ENCODE measurements at places on chromosomes 3 and 15. TPM values are rescaled to one million over a fixed set of nuclear protein-coding genes. Genes with fewer than 3 reads are reported as not detected.

DNA sequence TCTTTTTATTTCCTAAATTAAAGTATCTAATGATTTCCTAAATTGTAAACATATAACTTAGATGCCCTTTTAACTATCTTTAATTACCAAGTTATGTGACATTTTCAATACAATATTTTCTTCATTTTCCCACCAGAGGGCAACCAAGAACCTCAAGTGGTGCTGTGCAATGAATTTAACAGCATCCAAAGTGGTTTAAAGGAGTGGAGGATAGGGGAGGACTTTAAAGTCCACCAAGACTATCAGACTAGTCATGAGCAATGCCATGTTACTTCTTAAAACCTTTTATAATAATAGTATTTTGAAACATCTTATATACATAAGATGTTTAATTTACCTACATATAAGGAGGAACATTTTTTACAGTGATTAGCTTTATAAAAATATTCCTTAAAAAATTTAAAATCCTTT is 74.4 kb downstream of the DLG1 start:
- DNase-seq = no peak

GRCh38 chr15:76260246-76260938 is 50.9 kb downstream of the ETFA start:
- DNase-seq = no peak

MCTP2 gene
- 2.1 TPM for total RNA-seq

- no peak for DNase-seq
These were observed 47.5 kb upstream of the PPP2R3A start for GRCh38 chr3:135917927-135918597.

DNA sequence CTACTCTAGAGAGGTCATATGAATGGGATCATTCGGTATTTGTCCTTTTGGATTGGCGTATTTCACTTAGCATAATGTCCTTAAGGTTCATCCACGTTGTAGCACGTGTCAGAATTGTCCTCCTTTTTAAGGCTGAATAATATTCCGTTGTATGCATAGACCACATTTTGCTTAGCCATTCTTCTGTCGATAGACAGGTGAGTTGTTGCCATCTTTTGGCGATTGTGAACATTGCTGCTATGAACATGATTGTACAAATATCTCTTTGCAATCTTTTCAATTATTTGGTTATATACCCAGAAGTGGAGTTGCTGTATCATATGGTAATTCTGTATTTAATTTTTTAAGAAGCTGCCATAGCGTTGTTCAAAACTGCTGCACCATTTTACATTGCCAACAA is 52.4 kb upstream of the GOLGA8J start:
- no peak for DNase-seq

- DNase-seq = no peak
These were observed 178.2 kb upstream of the GOLIM4 start for GRCh38 chr3:168273917-168274316.

CCDC191 gene
- 0.99 TPM for total RNA-seq

SMCO1 gene
- total RNA-seq = 110 TPM

KIF15 gene
- 1.1 TPM for total RNA-seq

DNA sequence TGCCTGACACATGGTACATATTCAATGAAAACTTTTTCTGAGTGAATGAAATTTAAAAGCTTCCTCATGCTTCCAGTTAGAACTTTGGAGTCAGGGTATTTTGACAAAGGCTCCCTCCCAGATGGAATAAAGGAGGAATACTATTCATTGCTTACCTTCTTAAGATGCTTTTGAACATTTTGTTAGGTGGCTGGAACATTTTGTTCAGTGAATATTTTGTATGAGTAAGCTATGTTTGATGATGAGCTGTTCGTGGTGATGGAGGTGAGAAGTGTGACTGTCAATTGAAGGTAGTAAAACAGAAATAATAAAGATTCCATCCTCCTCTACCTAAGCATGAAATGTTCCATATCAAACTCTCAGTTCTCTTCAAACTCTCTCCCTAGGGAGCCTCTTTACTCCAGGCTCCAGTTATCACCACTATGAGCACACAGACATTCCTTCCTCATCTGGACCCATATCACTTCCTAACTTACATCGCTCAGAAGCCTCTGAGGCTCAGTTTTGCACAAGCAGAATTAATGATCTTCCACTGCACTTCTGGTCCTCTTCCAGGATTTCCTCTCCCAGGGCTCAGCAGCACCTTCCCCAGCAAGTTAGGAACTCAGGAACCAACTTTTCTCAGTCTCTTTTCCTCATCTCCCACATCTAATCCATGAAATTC is 2.5 kb upstream of the AQP9 start:
- DNase-seq = no peak

OXTR gene
- 0.20 TPM for total RNA-seq

- no peak for DNase-seq
These were observed 45.1 kb upstream of the PLXND1 start for GRCh38 chr3:129651435-129652202.

DNA sequence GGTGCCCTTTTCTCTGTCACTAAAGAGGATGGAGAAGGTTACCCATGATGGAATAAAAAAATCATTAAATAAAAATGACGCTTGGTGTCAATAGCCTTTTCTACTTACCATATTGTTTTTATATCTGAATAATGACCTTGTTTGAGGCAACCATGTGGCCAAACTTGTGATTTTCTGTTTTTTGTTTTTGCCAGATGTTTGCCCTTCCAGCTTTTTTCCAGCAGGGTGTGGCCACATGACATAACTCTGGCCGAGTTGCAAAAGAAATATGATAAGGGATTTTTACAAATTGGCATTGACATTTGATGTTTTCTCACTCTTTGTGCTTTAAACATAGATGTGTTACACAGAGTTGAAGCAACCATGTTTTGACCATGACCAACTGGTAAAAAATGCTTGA is 39.7 kb upstream of the EPHA3 start:
- no peak for DNase-seq

DNA sequence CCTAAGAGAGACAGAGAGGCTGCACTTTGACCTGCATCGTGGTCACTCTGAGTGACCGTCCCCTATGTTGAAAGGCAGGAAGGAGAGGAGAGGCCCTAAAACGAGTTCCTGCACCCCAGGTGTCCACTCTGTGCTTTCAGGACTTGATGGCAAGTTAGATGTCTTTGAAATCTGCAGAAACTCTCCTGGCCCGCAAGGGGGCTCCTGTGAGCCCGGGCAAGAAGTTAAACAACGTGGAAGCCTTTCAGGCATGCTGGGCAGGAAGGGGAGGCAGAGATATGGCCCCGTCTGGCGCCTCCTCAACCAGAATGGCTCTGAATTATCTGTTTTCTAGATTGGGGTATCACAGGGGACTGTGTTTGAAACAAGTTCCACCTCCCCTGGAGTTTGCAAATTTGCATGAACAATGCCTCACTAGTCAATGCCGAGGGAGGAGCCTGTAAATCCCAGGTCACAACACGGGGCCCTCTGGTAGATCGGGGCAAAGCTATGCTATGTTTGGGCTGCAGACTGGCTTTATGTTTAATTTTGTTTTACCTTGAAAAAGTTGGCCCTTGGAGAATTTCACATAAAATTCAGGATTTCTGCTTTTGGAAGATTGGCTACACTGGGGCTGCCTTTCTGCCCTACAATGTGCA is 9.8 kb downstream of the CTXND1 start:
- DNase-seq = peak; percentile 33

- DNase-seq = no peak
These were observed 3.6 kb downstream of the PRICKLE2 start for GRCh38 chr3:64221571-64222257.

DNA sequence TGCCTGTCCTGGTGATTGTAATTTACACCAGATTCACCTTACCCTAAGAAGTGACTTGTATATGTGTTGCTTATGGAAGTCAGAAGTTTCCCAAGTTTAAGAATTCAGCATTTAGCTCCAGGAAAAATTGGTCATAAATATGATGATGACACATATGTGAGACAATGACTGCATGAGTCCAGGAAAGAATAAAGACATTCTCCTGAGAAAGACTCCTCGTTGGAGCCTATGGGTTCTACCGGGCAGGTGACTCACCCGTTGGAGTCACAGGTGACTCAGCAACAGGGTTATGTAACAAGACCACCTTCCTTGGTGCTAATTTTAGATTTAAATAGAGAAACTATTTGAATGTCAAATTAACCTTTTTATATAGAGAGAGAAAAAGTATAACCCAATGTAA is 662.4 kb downstream of the FHIT start:
- no peak for DNase-seq

- DNase-seq = no peak
These were observed 19.0 kb downstream of the SQOR start for GRCh38 chr15:45653702-45654424.

GRCh38 chr3:115651087-115651486 is 27.8 kb downstream of the GAP43 start:
- DNase-seq = no peak

DNA sequence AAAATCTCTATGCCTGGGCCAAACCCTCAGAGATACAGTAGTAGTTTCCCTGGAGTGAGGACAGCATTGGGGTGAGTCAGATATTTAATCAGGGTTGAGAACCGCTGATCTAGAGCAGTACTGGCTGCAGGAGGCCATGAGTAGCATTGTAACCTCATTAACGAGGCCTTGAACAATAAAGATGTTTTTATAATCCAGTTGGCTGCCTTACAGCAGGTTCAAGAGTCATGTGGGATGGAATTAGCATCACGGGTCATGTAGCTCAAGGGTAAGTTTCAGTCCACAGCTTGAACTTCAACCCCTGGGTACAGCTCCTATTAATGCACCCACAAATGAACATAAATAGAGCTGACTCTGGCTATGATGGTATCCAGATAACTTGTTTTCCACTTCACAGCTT is 5.1 kb downstream of the HPS3 start:
- DNase-seq = no peak

DNA sequence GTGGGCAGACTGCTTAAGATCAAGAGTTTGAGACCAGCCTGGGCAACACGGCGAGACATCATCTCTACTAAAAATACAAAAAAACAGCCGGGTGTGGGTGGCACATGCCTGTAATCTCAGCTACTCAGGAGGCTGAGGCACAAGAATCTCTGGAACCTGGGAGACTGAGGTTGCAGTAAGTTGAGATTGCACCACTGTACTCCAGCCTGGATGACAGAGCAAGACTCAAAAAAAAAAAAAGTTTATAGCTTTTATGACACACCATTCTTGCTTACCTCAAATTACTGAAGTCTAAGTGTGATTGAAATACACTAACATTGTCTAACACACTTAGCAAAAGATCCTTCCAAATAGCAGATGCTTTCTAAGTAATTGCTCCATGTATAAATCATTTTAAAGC is 207.6 kb downstream of the STAG1 start:
- no peak for DNase-seq

GRCh38 chr3:41267975-41268640 is 68.8 kb downstream of the CTNNB1 start:
- DNase-seq = no peak

DNA sequence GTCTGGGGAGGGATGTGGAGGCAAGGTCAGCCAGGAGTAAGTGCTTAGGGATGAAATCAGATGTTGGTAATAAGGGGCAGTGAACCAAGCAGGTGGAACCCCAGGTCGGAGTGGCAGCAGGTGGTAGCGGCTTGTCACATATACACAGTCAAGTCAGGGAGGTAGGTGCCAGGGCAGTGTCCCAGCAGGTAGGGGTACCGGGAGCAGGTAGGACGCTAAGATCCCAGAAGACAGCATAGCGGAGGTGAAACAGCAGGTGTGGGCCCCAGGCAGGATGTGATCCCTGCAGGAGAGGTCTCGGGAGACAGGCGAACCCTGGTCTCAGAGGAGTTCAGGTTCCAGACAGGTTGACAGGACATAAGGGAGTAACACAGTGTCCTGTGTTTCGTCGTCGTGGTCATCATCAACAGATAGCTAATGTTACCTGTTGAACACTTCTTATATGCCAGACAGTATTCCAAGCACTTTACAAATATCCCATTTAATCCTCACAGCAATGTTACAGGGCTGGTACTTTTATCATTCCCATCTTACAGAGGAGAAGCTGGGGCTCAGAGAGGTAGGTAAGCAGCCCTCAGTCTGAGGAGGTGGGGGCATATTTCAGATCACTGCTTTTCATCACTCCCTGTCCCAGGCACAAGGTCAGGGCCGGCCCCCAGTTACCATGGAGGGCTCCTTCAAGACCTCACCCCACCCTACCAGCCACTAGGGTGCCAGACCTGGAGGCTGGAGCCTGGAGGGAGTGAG is 241.6 kb downstream of the UACA start:
- DNase-seq = no peak

All from left ventricle myocardium superior (tissue), 1 donor.